ENCODE measurements at places on chromosomes 3 and 15.

GRCh38 chr3:56133423-56133822, 334.8 kb downstream of the ERC2 start:
- no peak for DNase-seq

GRCh38 chr3:105564546-105565288, 198.0 kb downstream of the ALCAM start:
- DNase-seq, result no peak

- DNase-seq, result no peak
These were observed 89.5 kb downstream of the MYH15 start for GRCh38 chr3:108420926-108421325.

DNA sequence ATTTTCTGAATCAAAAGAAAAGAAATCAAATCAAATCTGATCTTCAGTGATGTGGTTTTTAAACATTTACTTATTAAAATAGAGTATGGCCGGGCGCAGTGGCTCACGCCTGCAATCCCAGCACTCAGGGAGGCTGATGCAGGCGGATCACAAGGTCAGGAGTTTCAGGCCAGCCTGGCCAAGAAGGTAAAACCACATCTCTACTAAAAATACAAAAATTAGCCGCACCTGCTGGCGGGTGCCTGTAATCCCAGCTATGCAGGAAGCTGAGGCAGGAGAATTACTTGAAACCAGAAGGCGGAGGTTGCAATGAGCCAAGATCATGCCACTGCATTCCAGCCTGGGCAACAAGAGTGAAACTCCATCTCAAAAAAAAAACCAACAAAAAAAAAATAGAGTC, 169.1 kb downstream of the ULK4 start:
- no peak for DNase-seq

GRCh38 chr15:80660119-80660518, 35.0 kb upstream of the ABHD17C start:
- DNase-seq, result no peak

DNA sequence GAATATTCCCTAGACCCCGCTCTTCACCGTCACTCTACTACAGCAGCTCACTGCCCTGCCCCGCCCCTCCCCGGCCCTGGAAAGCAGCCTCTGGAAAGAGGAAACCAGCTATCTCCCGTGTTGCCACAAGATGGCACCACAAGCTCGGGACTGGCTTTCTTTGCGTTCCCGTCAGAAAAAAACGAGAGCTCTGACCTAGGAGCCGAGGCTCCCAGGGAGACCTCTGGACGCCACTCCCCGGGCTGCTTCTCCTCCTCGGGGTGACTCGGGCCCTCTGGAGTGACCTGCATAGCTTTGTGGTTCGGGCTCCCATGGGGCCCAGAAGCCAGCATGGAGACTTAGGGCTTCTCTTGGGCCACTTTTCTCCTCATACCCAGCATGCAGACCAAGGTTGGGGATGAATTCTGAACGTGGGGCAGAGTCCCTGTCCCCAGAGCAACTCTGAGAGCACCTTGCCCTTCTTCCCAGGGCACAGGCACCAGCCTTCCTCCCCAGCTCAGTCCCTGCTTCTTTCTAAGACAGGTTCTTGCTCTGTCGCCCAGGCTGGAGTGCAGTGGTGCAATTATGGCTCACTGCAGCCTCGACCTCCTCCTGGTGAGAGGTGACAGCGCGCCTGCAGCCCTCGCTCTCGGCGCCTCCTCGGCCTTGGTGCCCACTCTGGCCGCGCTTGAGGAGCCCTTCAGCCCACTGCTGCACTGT, 19.0 kb downstream of the STOML1 start:
- DNase-seq, result peak; percentile 86

GRCh38 chr15:77673866-77674265, 41.2 kb upstream of the LINGO1 start:
- no peak for DNase-seq

DNA sequence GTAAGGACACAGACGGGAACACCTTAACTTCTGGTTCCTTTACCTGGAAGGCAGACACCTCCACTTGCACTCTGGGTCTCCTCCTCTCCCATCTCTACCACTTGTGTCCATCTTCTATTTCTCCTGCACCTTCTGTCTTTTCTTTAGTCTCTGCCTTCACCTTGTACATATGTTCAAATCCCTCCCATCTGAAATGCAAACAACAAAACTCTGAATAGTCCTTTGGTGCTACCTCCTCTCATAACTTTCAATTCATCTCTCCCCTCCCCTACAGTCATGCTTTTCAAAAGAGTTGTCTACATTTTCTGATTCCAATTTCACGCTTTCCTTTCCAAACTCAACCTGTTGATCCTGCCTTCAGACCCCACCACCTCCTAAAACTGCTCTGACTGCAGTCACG, 5.3 kb upstream of the CRABP1 start:
- DNase-seq, result no peak

DNA sequence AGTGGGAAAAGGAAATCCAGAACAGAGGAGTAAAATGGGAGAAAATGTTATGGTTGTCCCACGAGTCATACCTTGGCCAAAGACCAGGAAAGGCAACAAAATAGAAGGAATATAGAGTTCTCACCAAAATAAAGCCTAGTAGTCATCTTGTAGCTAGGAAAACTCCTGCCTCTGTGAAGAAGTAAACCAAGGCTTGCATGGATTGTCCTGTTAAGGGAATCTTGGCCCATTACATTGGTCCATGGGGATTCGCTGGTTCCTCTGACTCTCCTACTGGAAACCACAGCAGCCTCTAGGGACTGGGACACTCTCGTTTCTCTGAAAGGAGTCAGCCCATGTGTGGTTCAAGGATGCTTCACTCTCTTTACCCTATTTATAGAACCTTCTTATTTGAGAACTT, 62.9 kb upstream of the FNDC3B start:
- no peak for DNase-seq

DNA sequence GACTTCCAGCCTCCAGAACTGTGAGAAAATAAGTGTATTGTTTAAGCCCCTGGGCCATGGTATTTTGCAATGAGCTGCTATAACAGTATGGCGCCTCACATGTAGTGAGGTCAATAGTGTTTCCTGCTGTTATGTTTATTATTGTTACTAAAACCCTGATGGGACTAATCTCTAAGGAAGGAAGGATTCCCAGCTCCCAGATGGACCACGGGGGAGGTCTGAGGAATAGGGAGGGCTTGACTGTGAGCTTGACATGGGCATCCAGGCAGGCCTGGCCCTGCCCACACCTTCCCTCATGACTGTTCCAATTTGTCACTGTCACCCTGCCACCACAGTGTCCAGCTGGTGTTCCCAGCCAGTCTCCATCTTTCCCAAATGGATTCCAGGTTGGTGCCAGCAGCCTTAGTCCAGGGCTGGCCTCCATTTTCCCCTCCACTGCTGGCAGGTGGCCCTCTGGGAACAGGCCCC, 14.5 kb upstream of the SLC41A3 start:
- DNase-seq, result no peak

- DNase-seq, result no peak
These were observed 345.7 kb downstream of the SV2B start for GRCh38 chr15:91445695-91446228.
